ENCODE measurements at places on chromosomes 7 and 10. TPM values are rescaled to one million over a fixed set of nuclear protein-coding genes. Genes with fewer than 3 reads are reported as not detected.

Gene SLC26A5
- not detected for total RNA-seq

Gene THSD7A
- 4.0 TPM for total RNA-seq

Gene CALCR
- not detected for total RNA-seq

Gene KIAA1549
- 3.8 TPM for total RNA-seq

Gene PLEKHS1
- total RNA-seq = not detected

Gene ELFN1
- 0.84 TPM for total RNA-seq

Gene CFTR
- 1.7 TPM for total RNA-seq

Gene PLAC9
- 1.7 TPM for total RNA-seq

Gene NEUROG3
- not detected for total RNA-seq

Gene AKR1C8
- not detected for total RNA-seq

Gene BMPER
- total RNA-seq = not detected

Gene GALNT17
- not detected for total RNA-seq

Gene NPFFR1
- not detected for total RNA-seq

Gene SCIN
- 0.13 TPM for total RNA-seq

Gene ZP3
- total RNA-seq = 0.60 TPM

Gene HOXA10
- total RNA-seq = 6.5 TPM

Gene HSPA12A
- total RNA-seq = 0.05 TPM

Gene PRKCQ
- 0.07 TPM for total RNA-seq

Gene CHAT
- total RNA-seq = not detected

Gene ZNF804B
- total RNA-seq = not detected

Gene GPR26
- not detected for total RNA-seq

Gene LAMB1
- total RNA-seq = 235 TPM

Gene STEAP2
- 0.80 TPM for total RNA-seq

Gene CYP3A7
- total RNA-seq = not detected

Gene DOCK4
- 48.5 TPM for total RNA-seq

Gene PAX4
- not detected for total RNA-seq

Gene LHFPL3
- total RNA-seq = not detected

Gene HKDC1
- total RNA-seq = not detected

Gene GSTO2
- 0.30 TPM for total RNA-seq

Gene IL6
- total RNA-seq = 11.0 TPM

Gene TAS2R41
- not detected for total RNA-seq

Gene NKX2-3
- not detected for total RNA-seq

Gene ANKRD1
- 785 TPM for total RNA-seq

Gene CLDN4
- 0.10 TPM for total RNA-seq

Gene PRSS37
- not detected for total RNA-seq

Gene ENTPD1
- 3.5 TPM for total RNA-seq

Gene WNT8B
- not detected for total RNA-seq

Gene GHRHR
- not detected for total RNA-seq

Gene SLF2
- 17.8 TPM for total RNA-seq

Gene TSPAN33
- total RNA-seq = 0.13 TPM

Gene OR2A42
- total RNA-seq = not detected

Gene UPK3B
- 1.1 TPM for total RNA-seq

Gene CHN2
- total RNA-seq = 2.7 TPM

Gene IFIT1B
- not detected for total RNA-seq

Gene STRA8
- not detected for total RNA-seq

Gene CHRM2
- under 0.01 TPM for total RNA-seq

Gene GSDME
- total RNA-seq = 32.9 TPM

Gene NRCAM
- total RNA-seq = 26.8 TPM

Gene TCTN3
- 46.8 TPM for total RNA-seq

Gene ABCB1
- 42.0 TPM for total RNA-seq

Gene LEP
- not detected for total RNA-seq

Gene TMEM176A
- not detected for total RNA-seq

Gene SFXN3
- 88.3 TPM for total RNA-seq

Gene OR9A2
- total RNA-seq = not detected

Gene RADIL
- 0.47 TPM for total RNA-seq

Gene CDHR3
- total RNA-seq = 0.30 TPM

Data from mammary microvascular endothelial cell (primary cell).